ENCODE measurements at places on chromosomes 4 and X.

GRCh38 chrX:13380211-13380610 lies 60.4 kb upstream of the ATXN3L start:
- no peak for DNase-seq

DNA sequence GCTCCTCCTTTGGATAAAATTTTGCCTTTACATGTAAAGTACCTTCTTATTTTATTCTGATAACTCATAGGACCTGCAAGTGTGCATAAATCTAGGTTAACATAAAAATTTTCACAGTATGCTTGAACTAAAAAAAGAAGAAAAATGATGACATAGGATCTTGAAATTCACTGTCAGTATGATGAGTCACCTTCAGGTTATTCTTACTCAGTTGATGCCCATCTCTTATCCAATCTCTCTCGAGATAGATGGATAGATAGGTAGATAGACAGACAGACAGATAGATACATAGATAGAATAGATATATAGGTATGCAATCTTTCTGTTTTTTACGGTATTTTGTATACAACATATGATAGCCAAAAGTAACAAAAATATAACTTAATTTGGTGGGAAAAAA lies 485.5 kb downstream of the NAF1 start:
- DNase-seq, result no peak

DNA sequence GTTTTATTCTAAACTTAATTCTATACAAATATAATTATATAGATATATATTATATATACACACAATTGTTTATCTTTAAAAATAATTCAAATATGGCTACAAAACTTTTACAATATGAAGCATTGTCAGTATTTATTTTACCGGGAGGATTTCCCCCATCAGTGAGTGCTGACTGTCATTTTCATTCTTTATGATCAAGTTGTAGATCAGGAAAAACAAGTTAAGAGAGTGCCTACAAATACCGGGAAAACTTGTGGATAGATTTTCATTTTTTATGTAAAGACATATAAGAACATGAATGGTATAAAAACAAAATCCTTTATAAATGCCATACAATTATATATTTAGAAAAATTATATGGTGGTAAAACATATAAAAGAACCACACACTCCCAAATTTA lies 37.8 kb downstream of the CLCN3 start:
- no peak for DNase-seq

GRCh38 chr4:61202638-61203435 lies 2.7 kb downstream of the ADGRL3 start:
- DNase-seq, result no peak

DNA sequence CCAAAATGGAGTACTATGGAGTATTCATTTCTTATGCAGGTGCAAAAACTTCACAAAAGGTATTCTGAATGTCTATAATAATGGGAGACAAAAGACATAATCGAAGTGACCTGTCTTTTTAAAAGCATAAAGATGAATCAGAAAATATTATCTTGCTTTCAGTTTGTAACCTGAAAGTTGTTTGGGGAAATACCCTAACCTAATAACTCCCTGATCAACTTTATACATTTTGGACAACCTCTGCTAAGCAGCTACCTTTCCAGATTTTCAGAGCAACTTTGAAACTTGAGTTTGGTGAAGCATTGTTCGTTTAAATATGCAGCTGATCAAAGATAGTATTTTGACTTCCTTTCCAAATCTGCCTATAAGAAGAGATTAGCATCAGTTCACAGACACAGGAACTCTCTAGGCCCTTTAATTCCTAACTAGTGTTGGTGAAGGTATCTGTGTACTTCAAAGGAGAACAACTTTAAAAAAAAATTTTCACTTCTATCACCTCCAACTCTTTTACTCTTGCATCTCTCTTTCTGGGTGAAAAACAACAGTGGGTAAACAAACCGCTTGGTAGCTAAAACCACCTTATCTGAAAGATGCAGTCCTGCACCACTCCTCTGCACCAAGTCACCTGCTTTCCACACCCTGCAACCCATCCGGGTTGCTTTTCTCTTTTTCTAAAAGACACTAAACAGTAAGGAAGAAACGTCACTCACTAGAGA lies 26.5 kb downstream of the CD40LG start:
- DNase-seq, result no peak

GRCh38 chrX:45758738-45759397 lies 558.2 kb upstream of the DIPK2B start:
- no peak for DNase-seq

DNA sequence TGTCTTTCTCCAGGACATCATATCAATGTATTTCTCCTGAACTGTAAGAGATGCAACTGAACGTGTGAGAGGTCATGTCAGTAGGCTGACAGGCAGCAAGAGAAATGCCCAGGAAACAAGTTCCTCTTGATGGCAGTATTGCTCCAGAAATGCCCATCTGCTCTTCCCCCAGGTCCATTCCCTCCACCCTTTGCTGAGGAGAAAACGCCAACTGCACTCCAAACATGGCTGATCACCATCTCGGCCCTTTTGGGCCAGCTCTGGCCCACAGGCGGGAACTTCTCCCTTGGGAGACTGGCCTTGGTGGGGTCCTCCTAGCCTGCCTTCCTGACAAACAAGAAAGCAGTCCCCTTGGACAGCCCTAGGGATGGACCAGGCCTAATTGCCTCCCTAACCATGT lies 276.5 kb upstream of the AGTR2 start:
- peak; percentile 55 for DNase-seq

GRCh38 chr4:173682609-173683008 lies 152.6 kb upstream of the HAND2 start:
- DNase-seq, result no peak

- no peak for DNase-seq
Observed at GRCh38 chr4:124304941-124305340, 407.6 kb downstream of the ANKRD50 start.

DNA sequence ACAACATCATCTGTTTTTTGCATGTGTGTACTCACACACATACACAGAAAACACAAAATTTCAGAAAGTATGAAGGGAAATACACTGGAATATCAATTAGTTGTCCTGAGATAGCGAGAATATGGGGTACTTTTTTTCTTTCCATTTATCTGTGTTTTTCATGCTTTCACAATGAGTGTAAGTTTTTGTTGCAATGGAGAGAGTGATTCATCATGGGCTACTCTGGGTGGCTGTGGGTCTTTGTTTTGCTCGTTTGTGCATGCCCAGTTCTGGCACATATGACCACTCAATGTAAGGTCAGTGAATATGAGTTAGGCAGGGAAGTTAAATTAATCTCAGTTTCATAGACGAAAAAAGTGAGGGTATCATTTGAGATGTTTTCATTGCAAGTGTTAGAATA lies 26.9 kb downstream of the XK start:
- no peak for DNase-seq

- DNase-seq, result no peak
Observed at GRCh38 chrX:46837558-46838485, 979 bp downstream of the RP2 start.

DNA sequence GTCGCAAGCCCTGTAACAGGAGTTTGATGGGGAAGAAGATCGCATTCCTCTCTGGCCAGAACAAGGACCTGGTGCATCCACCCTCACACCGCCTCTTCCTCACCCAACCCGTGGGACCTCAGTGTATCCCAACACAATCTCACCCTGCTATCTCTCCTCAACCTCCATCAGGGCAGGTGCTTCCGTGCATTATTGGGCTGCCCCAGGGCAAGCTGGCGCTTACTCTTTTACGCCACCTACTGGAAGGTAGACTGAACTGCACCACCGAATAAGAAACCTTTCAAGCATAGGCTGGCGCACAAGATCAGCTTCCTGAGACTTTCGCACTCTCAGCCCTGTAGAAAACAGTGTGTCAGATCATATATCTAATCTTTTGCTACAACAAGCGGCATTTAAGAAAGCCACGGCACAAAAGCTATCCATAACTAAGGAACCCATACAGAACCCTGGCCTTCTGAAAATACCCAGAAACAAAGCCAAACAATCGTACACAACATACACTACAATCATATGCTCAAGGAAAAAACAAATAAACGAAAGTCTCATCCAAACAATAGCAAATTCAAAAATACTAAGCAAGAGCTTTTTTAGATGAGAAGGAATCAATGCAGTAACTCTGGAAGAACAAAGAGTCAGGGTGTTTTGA lies 209.3 kb downstream of the UGT8 start:
- no peak for DNase-seq

DNA sequence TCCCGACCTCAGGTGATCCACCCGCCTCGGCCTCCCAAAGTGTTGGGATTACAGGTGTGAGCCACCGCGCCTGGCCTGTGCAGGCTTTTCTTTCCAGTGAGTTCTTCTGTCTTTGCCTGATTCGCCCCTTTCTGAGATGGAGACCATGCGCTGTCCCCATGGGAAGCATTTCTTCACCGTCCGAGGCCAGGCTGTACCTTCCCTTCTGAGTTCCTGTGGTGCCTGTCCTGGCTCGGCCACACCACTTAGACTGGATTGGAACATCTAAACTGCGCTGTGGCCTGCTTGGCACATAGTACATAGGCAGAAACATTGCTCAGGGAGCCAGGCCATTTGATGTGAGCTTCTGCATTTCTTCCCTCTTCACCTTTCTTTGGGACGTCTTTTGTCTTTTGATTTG lies 23.7 kb downstream of the FAM193A start:
- no peak for DNase-seq

DNA sequence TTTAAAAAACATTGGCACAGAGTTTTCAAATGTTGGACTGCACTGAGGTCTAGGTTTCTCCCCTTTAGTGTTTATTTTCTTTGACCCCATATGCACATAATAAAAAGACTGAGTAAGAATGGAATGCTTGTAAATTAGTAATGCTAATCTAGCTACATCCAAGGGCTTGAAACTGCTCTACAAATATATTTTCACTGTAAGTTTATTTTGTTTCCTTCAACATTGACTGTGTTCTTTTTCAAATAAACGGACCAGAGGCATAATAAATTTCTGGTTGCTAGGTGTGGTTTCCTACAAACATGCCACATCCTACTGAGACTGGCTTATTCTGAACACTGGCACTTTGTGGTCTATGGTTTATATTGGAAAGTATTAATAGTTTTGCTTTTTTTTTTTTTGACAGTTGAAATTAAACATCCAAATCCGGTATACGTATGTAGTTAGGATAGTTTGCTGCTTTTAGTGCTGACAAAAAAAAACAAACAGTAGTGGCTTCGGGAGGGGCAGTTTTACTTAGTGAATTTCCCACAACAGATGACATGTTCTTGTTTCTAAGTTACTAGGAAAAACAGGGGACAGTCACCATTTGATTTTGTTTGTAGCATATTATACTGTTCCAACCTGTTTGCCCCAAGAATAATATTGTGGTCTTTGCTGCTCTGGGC lies 13.2 kb downstream of the CA5B start:
- no peak for DNase-seq

DNA sequence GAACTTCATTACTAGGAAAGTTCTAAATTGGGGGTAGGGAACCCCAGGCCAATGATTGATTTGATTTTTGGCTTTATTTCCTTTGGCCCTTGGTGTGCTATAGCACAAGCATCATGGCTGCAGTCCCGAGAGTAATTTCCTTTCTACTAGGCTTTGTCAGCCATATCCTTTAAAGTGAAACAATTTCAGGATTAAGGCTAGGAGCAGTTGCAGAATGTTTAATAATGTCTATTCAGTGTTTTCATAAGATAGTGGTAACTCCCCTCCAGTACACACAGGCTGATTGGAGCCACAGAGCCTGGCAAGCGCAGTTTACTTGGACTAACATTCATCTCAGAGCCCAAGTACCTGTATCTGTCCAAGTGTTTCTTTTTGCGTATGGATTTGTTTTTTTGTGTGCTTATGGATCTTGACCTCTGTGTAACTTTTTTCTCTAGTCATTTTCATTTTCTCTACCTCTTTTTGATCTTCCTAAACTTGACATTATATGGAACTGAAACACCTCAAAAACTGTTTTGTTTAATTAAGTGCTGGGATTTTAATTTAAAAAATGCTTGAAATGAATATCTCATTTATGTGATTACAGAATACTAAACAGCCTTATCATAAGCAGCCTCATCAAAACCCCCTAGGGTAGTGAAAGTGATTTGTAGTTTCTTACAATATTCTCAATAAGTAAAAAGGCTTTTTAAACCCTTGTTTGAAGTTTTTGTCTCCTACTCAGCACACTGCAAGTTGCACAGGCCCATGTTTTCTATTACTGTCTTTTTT lies 7.5 kb downstream of the STIM2 start:
- no peak for DNase-seq

DNA sequence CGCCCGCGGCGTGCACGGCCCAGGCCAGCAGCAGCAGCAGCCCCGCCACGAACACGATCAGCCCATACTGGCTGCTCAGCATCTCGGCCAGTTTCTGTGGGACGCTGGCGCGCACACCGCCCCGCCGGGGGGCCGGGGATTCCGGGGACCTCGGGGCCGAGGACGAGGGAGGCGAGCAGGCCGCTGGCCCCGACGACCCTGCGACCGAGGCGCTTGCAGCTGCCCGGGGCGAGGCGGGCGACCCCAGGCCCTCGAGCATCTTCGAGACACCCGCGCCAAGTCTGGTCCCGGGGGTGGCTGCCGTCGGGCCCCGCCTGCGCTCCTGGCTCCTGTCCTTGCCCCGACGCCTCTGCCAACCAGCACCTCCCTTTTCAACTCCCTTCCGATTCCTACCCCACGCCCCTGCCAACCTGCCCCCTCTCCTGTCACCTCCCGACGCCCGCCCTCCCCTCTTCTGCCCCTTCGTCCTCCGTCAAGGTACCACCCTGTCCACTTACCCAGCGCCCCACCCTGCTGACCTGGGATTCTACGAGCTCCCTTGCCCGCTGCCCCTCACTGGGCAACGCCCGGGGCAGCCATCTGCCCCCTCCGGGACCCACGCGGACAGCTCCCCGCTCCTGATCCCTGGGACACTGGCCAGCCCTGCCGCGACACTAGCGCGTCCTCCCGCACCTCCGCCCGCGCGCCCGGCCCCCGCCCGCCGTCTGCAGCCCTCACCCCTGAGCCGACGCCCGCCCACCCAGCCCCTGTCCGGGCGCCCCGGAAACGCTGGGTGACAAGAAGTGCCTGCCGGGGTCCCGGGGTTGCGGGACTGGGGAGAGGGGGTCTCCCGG lies at the start of gene OTOP1:
Gene OTOP1, minus strand, starts transcription at position 324 of the 833 bp plus-strand sequence. Its CDS starts 65 bp downstream, at position 259.
- DNase-seq, result no peak

DNA sequence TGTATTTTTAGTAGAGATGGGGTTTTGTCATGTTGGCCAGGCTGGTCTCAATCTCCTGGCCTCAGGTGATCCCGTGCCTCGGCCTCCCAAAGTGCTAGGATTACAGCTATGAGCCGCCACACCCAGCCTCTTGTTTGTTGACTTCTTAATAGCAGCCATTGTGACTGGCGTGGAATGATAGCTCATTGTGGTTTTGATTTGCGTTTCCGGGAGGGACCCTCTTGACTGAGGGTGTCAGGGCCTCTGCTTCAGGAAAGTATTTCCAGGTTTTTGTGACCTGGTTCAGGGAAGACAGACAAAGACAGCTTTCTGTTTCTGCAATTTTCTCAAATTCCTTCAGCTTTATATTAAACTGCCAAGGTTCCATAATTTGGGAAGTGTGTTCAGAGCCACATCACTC lies 15.1 kb downstream of the CSF2RA start:
- DNase-seq, result no peak
